ENCODE measurements at places on chromosomes 11 and 22.

DNA sequence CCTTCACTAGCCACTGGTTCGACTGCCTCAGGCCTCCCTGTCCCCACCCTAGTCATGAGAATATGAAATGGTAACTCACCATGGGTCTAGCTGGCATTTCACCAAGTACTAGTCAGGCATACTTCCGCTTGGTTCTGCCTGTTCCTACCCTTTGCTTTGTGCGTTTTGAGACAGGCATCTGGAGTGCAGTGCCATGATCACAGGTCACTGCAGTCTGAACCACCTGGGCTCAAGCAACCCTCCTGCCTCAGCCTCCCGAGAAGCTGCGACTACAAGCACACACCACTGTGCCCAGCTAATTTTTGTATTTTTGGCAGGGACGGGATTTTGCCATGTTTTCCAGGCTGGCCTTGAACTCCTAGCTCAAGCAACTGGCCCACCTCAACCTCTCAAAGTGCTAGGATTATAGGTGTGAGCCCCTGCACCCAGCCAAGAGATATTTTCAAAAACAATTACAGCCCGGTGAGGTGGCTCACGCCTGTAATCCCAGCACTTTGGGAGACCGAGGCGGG, 14.1 kb downstream of the HRAS start:
- DNase-seq = no peak

DNA sequence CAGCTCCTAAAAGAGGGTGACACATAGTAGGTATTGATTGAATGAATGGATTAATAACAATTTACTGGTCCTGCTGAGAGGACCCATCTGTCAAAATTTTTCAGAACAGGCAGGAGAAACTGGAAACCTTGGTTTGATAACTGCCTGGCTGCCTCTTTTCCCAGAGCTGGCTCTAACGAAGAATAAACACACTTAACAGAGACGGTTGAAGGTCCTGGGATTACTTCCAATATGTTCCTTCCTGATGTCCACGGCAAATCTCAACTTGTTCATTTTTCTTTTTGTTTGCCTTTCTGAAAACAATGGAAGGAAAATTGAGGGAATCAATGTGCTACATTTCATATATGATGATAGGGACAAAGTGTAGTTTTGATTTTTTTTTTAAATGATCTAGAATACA, 76.5 kb upstream of the SYT13 start:
- DNase-seq = no peak

DNA sequence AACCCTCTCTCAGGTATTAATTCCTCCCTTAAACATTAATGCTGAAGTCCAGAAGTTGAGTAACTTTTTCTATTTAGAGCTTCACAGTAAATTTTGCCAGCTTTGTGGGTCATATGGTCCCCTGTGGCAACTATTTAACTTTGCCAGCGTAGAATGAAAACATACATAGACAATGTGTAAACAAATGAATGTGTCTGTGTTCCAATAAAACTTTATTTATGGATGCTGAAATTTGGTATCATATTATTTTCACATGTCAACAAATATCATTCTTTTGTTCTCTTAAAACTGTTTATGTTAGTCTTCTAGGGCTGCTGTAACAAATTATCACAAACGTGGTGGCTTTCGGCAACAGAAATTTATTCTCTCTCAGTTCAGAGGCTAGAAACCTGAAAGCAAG, 85.1 kb downstream of the TMEM135 start:
- DNase-seq = no peak

DNA sequence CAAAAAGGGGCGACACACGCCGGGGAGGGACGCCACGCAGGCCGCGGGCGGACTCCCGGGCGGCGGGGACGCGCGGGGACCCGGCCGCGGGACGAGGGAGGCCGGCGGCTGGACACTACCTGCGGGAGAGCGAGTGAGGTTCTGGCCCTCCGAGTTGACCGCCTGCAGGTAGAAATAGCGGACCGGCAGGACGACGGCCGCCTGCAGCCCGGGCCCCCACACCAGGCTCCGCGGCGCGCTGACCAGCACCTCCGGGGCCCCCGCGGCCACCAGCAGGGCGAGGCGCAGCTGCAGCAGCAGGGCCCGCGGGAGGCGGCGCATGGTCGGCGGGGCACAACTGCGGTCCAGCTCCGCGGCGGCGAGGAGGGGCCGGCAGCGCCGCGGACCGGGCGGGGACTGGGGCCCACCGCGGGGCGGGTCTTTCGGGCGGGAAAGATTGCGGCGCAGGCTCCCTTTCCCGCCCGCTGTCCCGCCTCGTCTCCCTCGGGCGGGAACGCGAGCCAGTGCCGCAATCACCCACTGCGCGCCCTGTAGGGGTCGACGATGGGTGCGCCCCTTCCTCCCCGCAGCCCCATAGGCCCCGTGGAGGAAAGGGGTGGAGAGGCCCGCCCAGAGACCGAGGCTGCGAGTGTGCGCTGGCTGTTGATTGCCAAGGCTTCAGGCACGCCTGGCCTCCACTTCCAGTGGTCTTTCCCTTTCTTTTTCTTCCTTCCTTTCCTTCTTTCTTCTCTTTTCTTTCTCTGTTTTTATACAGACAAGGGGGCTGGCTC, at the start of gene POGLUT3:
TSS of gene POGLUT3 (minus strand) at position 339 of the 770 bp plus-strand sequence. CDS start at position 321, 18 bp downstream.
- peak; percentile 58 for DNase-seq

DNA sequence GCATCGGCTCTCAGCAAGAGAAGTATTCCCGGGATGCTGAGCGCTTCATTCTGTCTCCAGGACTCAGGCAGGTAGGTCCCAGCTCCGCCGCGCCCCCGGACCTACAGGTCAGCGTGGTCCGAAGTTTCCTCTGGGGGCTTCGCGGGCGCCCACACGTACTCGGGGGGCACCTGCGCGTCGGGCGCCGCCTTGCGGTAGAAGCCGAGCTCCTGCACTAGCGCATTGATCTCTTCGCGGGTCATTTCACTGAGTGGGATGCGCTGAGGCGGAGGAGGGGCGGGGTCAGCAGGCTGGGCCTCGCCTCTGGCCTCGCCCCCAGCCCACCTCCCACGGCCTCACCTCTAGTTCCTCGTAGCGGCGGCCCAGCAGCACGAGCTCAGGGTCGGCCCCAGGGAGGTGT, 2.5 kb downstream of the SELENOM start:
- DNase-seq = no peak

DNA sequence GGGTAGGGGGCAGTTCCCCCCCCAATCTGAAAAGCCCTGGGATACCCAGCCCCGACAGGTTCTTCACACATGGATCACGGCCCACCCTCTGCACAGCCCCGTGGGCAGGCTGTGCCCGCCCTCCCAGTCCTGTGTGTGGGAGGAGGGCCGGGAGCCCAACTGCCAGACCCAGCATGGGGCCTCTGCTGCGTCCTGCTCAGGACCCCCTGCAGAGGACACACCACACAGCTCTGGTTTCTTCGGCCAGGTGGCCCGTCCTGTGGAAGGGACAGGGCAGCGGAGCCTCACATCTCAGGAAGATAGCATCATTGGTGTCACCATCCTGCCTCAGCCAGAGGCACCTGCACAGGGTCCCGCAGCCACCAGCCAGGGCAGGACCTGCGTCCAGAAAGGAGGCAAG, 396.0 kb downstream of the TBC1D22A start:
- DNase-seq = no peak

Data from GM06990 (cell line).